ENCODE measurements at places on chromosomes 4 and X.

GRCh38 chrX:47186096-47186740 is 7.4 kb upstream of the UBA1 start:
- no peak for DNase-seq

GRCh38 chrX:12329476-12329875 is 191.2 kb downstream of the FRMPD4 start:
- no peak for DNase-seq

GRCh38 chr4:75995727-75996126 is 5.0 kb upstream of the SDAD1 start:
- peak; percentile 49 for DNase-seq

DNA sequence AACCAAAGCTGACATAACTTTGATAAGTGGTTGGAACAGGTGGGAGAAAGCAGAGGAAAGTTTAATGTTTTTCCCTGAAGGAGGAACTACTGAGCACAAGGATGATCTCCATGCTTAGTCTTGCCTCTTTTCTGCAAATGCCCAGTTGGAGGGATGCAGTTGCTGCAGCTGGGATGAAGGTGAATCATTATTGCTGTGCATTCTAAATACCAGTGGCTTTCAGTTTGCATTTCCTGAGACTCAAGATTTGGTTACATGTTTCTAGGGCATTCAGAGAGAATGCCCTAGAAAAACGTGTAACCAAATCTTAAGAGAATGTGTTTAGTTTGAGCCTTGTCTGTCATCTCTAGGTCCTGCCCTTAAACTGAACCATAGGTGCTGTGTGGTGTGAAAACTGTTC is 42.2 kb downstream of the METTL14 start:
- DNase-seq: no peak

- DNase-seq: no peak
Measured at GRCh38 chr4:22824091-22824490, 131.4 kb downstream of the GBA3 start.

GRCh38 chr4:105594099-105595010 is 41.9 kb downstream of the ARHGEF38 start:
- no peak for DNase-seq

Data from CD4-positive, alpha-beta T cell treated with Interleukin-6 at 100 ng/mL for 8 hours (primary cell).